COLO829 (cell line): ENCODE measurements at places on chromosomes 1 and 21.
A peak's percentile ranks its signal among the peaks of the same experiment; 100 is the strongest.

GRCh38 chr1:32984455-32985171 lies 20.0 kb upstream of the RNF19B start:
- DNase-seq, result no peak

DNA sequence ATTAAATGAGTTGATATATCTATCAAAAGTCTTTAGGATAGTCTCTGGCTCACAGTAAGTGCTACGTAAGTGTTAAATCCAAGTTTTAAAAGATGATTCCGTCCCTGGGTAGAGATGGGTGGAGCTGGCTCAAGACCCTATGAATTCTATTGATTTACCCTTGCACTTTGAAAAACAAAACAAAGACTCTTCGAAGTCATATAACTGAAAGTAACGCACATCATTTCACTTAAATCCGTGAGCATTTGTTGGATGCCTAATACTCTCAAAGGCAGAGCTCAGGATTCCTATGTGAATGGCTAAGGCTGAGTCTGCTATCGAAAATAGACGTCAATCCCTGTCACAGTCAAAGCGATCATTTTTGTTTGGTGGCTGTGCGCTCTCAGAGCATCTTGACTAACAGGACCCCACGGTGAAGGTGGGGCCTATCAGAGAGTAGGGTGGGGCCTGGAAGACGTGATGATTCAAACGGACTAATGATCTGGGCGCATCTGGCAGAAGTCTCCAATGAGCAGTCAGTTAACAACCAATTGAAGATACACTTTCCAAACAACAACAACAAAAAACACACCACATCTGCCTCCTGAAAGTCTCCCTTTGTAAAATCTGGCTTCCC lies 1.2 kb upstream of the NUCKS1 start:
- DNase-seq, result no peak

DNA sequence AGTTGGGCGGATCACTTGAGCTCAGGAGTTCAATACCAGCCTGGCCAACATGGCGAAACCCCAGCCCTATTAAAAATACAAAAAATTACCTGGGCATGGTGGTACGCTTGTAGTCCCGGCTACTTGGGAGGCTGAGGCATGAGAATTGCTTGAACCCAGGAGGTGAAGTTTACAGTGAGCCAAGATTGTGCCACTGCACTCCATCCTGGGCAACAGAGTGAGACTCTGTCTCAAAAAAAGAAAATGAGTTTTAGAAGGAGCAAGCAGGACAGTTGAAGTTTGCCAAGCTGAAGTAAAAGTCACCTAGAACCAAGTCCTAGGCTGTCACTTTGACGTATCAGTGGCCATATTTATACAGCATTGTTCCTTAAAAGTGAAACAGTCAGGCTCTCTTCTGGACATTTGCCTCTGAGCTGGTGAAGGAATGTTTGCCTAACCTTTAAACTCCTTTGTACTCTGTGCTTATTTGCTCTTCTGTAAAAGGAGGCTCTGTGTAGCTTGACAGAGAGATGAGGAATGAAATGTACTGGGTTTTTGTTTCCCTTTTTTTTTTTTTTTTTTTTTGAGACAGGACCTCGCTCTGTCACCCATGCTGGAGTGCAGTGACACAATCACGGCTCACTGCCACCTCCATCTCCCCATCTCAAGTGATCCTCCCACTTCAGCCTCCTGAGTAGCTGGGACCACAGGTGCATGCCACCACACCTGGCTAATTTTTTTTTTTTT lies 2.8 kb downstream of the RAB4A start:
- peak; percentile 53 for DNase-seq

GRCh38 chr1:69195136-69195535 lies 372.6 kb upstream of the LRRC7 start:
- DNase-seq, result no peak

GRCh38 chr1:58446368-58446767 lies 100.2 kb downstream of the OMA1 start:
- DNase-seq, result no peak

- no peak for DNase-seq
Observed at GRCh38 chr1:244557565-244557964, 95.4 kb upstream of the DESI2 start.

GRCh38 chr1:35629051-35629450 lies 12.3 kb downstream of the PSMB2 start:
- DNase-seq, result no peak

- DNase-seq, result peak; percentile 48
Observed at GRCh38 chr21:30234643-30235042, 18.7 kb upstream of the CLDN8 start.

DNA sequence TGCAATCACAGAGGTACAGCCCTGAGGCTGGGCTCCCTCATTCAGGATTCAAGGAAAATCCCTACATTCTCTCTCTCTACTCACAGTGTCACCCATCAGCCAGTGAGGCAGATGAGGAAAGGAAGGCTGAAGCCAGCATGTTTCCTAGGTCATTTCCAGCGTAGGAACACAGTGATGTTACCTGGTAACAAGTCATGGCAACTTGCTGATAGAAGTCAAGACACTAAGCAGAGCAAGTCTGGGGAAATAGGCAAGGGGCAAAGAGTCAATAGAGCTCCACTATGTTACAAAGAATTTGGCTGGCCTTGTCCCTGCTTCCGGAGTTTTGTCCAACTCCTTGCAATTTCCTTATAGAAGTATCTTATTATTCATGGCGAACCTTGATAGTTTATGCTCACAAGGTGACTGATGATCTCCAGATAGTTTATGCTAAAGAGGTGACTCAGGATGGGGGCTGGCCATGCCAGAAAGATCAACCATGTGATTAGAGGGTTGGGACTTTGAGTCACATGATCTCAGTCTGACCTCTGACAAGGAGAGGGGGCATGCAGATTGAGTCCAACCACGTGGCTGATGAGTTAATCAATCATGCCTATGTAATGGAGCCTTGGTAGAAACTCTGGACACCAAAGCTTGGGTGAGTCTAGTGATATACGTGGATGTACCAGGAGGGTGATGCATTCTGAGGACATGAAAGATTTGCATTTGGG lies 51.1 kb downstream of the SUSD4 start:
- DNase-seq, result no peak

DNA sequence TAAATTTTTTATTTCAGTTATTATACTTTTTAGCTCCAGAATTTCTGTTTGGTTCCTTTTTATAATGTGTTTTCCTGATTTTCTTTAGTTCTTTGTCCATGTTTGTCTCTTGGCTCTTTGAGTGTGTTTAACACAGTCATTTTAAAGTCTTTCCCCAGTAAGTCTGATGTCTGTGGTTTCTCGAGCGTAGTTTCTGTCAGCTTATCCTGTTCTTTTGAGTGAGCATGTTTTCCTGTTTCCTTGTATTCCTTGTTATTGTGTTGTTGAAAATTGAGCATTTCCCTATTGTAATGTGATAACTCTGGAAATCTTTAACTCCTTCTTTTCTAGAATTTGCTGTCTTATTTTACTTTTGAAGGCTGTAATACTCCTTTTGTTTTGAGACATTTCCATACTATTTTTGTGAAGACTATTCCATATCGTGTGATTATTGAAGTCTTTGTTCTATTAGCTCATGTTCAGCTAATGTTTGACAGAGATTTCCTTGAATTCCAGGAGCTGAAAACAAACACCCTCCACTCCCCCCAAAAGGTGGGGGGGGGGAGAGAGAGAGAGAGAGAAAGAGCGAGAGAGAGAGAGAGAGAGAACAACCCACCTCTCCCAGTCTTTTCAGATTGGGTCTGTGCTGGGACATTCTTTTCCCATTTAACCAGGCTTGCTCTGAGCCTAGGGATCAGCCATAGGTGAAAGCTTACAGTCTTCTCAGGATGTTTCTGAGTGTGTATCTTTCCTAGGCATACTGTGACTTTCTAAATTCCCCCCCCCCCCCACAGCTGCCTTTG lies 38.3 kb downstream of the SDCCAG8 start:
- DNase-seq, result no peak

DNA sequence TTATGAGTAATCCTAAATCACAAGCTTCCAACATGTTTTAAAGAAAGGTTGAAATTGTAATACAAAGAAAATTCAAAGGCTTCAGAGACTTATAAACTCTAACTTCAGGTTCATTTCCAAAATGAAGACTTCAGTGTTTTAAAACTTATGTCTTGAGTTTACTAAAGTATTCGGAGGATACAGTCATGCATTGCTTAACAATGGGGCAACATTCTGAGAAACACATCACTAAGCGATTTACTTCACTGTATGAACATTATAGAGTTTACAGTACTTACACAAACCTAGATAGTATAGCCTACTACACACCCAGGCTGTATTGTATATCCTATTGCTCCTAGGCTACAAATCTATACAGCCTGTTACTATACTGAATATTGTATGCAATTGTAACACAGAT lies 38.3 kb downstream of the CEP170 start:
- DNase-seq, result no peak

GRCh38 chr1:48776393-48777218 lies at the start of gene BEND5:
Gene BEND5 (minus strand): TSS chr1:48776891. CDS start chr1:48776831, 60 bp downstream.
- DNase-seq, result no peak

GRCh38 chr1:202807451-202807925 lies 733 bp downstream of the KDM5B start:
- no peak for DNase-seq

DNA sequence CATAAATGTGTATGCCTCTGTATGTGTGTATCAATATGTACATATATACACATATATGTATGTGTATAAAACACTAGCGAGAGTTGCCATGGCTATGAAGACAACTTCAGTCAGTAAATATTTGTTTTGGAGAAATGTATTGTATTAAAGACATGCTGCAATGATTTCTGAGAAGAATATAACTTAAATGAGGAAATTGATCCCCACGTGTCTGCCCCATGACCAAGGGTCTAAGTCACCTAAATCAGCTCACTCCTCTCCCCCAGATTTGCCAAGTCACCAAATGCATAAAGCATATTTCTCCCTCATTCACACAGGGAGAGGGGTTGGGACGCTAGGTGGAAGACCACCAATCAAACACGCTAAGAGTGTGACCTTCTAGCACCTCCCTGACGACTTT lies 58.3 kb upstream of the LYST start:
- no peak for DNase-seq

DNA sequence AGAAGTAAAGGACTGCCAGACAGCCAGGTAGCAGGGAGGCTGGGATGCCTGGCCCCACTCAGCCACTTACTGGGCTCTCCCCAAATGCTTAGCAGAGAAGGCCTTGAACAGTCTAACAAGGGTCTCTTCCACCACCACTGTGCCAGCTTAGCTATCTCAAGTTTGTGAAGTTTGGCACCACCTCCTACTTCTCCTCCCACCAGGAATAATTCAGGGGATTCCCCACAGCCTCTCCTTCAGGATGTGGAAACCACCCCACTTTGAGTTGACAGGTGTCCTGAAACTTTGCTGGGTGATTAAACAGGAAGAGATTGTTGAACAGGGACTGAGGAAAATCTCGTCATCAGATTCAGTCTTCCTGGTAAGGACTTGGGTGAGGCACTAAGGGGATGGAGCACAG lies 59.4 kb upstream of the ATP1B1 start:
- no peak for DNase-seq

DNA sequence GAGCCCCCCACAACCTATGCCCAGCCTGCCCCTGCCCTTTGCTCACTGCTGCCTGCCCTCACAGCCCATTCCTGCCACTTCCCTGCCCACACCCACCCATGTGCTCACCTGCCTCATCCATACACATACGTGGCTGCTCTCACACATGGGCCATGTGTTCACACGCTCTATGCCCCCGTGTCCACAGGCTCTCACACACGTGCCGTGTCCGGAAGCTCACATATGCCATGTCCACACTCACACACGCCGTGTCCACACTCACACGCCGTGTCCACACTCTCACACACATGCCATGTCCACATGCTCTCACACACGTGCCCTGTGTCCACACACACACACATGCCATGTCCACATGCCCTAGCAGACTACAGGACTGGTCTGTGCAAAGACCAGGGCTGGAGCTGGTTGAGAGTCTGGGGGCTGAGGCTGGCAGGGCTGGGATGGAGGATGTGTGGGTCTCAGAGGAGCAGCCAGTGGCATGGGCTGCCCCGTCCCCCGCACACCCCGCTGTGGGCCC lies 583 bp upstream of the RNF223 start:
- DNase-seq, result no peak

DNA sequence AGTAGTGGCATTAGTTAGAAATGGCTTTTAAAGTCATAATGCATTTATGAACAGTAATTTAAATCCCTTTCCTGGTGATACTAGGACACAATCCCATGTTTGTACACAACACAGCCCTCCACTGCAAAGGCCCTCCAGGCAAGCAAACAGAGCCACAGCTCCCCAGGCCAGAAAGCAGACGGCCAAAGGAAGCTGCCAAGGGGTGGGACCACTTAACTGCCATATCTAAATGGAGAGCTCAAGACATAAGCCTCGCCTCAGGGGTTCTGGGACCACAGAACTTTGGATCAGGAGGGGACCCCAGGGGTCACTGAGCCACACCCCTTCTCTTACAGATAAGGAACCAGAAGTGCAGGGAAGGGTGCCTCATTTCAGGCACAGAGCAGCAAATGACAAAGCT lies 189.7 kb downstream of the KCNH1 start:
- no peak for DNase-seq

DNA sequence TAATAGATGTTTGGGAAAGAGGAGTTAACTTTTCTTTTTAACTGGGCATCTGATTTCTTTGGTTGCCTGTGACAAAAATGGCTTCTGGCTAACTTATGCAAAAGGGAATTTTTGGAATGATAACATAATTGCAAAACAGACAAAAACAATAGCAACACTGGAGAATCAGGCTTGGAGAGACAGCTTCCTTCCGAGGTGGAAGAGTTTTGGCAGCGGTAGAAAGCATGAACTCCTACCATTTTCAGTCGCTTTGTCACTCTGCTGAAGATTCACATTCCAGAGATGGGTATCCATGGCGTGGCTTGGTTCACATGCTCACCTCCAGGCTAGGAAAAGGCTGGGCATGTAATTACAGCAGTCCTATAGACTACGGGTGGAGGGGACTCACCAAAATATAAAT lies 17.2 kb upstream of the FGGY start:
- no peak for DNase-seq
